ENCODE measurements at places on chromosomes 6 and 20.

GRCh38 chr6:136684466-136684865 lies 107.8 kb downstream of the MAP3K5 start:
- DNase-seq = no peak

GRCh38 chr20:34047917-34048316 lies 54.2 kb downstream of the RALY start:
- DNase-seq = no peak

GRCh38 chr6:137332637-137333280 lies 113.6 kb upstream of the IFNGR1 start:
- DNase-seq = no peak

DNA sequence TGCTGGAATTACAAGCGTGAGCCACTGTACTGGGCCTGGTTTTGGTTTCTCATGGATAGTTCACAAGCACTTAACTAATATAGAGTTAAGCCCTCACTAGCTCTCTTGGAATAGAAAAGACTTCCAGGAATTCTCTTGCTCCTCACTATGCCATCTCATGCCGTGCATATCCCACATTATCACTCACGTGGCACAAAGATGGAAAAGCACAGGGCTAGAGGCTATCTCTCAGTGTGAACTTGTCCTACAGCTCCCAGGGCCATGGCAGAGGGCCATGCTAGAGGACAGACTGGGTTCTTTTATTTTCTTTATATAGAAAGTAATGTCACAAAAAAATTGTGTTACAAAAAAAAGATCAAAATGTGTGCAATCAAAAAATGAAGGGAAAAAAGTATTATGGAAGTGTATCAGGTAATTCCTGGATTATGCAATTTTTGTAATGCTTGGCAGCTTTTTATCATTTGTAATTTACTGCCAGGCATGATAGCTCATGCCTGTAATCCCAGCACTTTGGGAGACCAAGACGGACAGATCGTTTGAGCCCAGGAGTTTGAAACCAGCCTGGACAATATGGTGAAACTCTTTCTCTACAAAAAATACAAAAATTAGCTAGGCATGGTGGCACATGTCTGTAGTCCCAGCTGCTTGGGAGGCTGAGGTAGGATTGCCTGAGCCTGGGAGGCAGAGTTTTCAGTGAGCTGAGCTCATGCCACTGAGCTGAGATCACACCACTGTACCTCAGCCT lies 6.4 kb upstream of the SLC2A12 start:
- DNase-seq = no peak

GRCh38 chr6:33588894-33589293 lies 8.8 kb upstream of the BAK1 start:
- no peak for DNase-seq

DNA sequence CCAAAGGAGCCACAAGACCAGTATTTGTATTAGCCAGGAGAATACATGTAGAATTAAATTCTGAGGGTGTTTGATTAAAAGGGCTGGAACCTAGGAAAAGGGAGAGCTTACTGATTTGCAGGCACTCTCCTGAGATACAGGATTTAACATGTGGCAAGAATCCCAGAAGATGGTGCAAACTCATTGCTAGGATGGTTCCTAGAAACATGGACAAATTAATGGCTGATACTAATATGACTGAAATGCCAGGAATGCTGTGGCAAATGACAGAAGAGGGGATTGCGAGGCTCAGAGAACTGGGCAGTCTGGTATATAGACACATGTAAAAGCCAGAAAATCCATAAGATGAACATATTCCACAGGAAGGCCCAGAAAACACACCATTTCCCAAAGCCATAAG lies 118.1 kb downstream of the RWDD2A start:
- no peak for DNase-seq

- peak; percentile 65 for DNase-seq
Observed at GRCh38 chr6:143034689-143035334, 25.9 kb upstream of the AIG1 start.

GRCh38 chr6:41288030-41288753 lies 1.7 kb upstream of the TREM1 start:
- no peak for DNase-seq

GRCh38 chr6:11938285-11938890 lies 73.7 kb upstream of the HIVEP1 start:
- DNase-seq = no peak

DNA sequence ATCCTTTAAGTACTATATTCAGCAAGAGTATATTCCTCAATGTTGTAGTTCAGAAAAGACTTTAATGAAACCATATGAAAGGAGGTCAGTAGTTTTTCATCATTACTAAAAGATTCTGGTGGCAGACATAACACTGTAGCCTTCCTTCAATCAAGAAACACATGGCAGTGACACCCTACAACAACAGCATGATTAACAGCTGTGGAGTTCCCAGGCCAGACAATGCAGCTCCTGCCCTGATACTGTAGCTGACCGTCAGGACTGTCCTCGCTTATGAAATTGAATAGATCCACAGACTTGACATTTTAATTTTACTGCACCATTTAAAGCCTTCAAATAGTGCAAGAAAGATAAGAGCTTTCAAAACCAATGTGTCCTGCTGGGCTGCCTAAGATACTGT lies 43.6 kb downstream of the USP45 start:
- no peak for DNase-seq

DNA sequence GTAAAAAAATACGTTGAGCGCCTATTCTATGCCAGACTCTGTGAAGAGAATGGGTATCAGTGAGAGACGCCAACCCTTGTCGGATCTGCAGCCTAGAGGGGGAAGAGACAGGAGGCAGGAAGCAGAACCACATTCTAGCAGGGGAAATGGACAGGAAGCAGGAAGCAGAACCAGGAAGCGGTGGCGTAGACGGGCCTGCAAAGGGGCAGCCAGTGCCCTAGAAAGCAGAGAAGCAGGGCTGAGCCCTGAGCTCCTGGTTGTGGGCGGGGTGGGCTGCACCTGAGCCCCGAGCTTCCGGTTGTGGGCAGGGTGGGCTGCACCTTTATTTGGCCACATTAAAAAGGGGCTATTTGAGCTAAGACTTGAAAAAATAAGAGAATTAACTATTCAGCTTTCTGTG lies 71.9 kb downstream of the FAM120B start:
- DNase-seq = no peak

DNA sequence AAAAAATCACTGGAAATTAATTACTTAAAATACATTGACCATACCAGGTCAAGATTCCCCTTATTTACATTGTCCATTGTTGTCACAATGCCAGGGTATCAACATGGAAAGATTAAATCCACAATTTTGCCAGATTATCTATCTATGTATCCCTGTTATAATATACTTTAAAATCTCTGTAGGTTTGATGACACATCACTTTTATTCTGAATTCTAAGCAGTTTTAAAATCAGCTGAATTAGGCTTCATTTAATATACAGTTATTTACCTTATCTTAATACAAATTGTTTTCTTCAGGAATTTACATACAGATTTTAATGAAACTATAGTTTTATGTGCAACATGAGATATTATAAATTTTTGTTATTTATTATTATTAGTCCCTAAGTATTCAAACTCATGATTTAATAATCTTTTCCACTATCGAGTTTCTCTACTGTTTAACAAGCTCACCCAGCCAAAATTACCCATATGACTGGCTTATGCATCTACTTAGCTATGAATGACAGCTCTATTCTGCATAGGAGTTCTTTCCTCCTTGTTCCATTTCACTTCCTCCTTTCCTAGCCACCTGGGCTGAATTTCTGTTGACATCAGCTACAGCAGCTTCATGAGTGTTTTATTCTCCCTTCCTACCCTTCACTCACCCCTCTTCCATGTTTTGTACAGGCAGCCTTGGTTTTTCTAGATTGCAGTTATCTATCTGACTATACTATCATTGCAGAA lies 654.2 kb upstream of the MAP3K7 start:
- no peak for DNase-seq

- no peak for DNase-seq
Observed at GRCh38 chr6:8539453-8539852, 104.1 kb upstream of the SLC35B3 start.

GRCh38 chr6:95551678-95552324 lies 25.5 kb upstream of the MANEA start:
- DNase-seq = no peak

- DNase-seq = no peak
Observed at GRCh38 chr20:36344517-36345132, 38.5 kb downstream of the DLGAP4 start.

DNA sequence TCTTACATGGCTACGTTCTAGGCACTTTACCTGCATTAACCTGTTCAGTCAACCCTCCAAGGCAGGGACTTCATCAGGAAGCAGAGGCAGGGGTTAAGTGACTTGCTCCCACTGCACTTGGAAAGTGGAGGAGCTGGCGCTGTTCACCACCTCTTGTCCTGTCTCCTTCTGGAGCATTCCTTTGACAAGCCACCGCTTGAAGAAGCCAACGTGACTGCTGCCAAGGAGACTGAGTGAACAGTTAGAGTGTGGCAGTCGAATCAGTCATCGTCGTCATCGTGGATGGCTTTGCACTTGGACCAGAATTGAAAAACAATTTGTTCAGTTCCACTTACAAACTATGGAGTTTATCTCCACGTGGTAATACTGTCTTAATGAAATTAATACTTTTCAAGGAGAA lies 60.9 kb downstream of the TULP4 start:
- DNase-seq = no peak

DNA sequence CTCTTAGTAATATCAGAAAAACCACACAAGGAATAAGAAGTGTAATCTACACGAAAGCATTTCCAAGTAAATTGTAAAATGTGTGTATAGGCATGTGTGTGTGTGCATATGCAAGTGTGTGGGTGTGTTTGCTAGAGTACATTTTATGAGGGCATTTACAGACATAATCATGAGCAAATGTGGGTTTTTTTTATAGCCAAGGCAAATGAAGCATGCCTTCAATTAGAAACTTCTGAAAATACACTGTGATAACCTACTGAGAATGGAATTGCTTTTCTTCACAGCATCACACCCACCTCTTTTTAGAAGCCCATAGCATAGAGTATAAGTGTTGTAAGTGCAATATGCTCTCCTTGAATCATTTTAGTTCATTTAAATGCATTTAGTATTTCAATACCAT lies 1721.1 kb downstream of the GRIK2 start:
- DNase-seq = no peak

DNA sequence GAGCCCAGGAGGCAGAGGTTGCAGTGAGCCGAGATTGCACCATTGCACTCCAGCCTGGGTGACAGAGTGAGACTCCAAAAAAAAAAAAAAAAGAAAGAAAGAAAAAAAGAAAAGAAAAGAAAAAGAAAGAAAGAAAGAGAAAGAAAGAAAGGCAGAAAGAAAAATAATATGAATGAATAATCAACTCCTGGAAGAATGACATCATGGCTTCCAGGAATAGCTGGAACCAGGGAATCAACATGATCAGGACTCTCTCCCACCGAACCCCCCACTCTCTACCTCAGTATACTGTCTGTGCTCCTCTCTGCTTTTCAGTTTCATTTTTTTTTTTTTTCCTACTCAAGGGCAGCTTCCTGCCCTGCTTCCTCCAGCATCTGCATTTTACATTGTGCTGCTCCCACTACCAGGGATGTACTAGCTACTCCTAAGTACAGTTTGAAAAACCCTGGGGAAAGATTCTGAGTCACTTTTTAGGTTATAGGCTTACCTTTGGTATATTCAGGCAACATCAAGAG lies 19.7 kb upstream of the MTCL3 start:
- DNase-seq = no peak

GRCh38 chr6:16787128-16787682 lies 25.9 kb upstream of the ATXN1 start:
- DNase-seq = no peak

DNA sequence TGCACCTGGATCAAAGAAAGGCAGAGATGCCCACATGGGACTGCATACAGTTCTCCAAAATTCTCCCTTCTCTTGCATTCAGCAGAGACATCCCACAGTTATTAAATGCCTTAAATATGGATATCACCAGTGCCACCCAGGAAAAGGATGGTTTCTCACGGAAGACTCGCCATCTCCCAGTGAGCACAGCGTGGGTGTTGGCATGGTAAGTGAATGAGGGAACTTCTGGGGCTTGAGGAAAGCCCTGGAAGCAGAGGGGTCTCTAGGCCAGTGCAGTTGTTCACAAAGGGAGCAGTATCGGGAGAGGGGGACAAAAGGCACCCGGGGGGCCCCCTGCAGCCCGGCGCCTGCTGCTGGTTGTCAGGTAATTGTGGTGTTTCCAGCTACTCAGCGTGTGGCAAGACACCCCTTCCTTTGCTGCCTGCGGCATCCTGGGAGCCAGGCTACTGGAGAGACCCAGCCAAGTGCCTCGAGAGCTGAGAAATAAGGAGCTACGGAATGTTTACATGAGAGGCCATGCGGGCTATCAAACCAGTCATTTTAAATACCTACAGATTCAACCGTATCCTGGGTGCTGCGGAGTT lies 125.4 kb downstream of the PXDC1 start:
- DNase-seq = no peak

DNA sequence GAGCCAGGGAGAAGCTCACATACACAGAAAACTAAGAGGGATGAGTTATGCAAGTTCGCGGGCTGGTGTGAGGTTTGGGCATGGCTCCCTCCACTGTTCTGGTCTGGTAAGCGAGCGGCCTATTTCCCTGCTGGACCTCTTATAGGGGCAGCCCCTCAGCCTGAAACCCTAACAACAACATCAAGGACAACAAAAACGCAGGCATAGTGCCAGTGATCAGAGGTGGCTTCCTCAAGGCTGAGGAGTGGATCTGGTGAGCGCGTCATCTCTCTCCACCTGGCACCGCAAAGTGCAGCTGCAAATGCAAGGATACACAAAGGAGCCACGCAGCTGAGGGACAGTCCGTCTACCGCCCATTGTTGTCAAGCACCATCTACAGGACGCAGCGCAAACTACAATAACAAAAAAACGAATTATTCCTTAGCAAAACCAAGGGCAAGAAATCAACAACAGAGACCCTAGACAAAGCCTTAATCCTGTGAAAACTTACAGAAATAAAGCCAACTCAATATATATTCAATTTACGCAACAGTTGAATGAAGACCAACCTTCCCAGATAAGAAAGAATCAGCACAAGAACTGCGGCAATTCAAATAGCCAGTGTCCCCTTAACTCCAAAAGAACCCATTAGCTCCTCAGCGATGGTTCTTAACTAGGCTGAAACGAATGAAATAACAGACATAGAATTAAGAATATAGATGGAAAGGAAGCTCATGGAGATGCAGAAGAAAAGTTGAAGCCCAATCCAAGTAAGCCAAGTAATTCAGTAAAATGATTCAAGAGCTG lies 9.2 kb upstream of the DEFB110 start:
- DNase-seq = no peak

DNA sequence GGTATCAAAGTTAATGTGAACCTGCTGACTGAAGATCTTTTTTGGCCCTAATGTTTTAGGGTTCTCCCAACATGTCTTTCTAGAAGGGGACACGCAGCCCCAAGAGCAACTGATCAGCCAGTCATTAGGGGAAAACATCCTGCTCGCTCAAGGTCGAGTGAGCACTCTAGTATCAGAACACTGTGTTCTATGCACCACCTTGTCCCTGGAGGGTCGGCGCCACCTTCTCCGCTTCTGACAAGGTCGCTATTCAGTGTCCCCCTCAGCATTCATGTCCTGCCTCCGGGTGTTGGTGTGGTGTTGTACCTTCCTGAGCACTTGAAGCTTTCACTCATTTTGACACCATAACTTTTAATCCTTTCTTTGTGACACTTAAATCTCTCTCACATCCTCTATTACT lies 331.2 kb upstream of the KCNQ5 start:
- peak; percentile 53 for DNase-seq

GRCh38 chr6:109793792-109794191 lies 102.7 kb downstream of the FIG4 start:
- DNase-seq = no peak
